ENCODE measurements at places on chromosomes 16 and 17.

GRCh38 chr16:68233835-68234187, 2.1 kb downstream of the ESRP2 start:
- DNase-seq: no peak

DNA sequence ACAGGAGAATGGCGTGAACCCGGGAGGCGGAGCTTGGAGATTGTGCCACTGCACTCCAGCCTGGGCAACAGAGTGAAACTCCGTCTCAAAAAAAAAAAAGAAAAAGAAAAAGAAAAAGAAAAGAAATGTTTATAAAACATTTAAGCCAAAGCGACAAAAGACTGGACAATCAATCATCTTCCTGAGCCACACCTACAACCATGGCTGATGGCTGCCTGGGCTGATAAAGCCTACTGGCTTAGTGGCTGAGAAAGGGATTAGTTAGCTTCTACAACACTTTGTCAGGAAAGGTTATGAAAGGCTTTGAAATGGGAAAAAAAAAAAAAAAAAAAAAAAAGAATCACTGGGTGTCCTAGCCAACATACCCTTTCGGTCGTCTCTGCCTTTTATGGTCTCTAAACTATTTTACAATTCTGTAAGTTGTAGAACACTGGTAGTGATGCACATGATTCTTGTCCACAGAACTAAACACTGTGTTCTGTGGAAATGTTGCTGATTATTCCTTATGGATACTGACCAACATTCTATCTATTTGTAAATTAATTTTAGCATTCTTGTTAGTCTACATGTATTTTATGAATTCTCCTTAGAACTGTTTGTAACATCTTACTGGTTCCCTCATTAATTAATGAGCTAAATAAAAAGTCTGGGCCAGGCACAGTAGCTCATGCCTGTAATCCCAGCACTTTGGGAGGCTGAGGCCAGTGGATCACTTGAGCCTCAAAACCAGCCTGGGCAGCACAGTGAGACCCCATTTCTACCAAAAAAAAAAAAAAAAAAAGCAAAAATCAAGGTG, 45.5 kb downstream of the ZZEF1 start:
- DNase-seq: no peak

DNA sequence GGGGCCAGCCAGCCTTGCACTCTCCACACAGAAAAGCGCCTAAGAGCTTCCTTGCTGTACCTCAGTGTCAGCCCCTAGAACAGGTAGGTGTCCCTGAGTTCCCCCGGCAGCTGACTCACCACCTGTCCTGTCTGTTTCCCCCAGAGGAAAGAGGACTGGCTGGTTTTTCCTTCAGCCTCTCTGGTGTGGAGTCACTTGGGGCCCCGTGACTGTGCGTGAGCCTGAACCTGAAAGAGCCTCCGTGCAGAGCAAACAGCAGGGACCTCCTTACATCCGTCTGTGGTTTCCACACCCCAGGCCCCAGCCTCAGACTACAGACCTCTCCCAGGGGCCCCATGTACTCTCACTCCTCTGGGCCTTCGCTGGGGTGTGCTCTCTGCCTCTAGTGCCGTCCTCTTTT, 87.8 kb downstream of the GNAO1 start:
- no peak for DNase-seq

GRCh38 chr16:28188085-28188916, 23.5 kb downstream of the XPO6 start:
- DNase-seq: no peak

GRCh38 chr16:68728523-68728922, 8.6 kb upstream of the CDH1 start:
- DNase-seq: no peak

GRCh38 chr17:27571563-27572352, 59.2 kb upstream of the LGALS9 start:
- no peak for DNase-seq

GRCh38 chr16:1472974-1473373, 1.9 kb downstream of the CLCN7 start:
- no peak for DNase-seq

- no peak for DNase-seq
Measured at GRCh38 chr17:41301916-41302901, at the start of gene KRTAP29-1. Gene KRTAP29-1 (minus strand): TSS chr17:41302851. CDS start chr17:41302851, 0 bp downstream.

- no peak for DNase-seq
Measured at GRCh38 chr17:56098746-56099145, 54.5 kb upstream of the ANKFN1 start.

DNA sequence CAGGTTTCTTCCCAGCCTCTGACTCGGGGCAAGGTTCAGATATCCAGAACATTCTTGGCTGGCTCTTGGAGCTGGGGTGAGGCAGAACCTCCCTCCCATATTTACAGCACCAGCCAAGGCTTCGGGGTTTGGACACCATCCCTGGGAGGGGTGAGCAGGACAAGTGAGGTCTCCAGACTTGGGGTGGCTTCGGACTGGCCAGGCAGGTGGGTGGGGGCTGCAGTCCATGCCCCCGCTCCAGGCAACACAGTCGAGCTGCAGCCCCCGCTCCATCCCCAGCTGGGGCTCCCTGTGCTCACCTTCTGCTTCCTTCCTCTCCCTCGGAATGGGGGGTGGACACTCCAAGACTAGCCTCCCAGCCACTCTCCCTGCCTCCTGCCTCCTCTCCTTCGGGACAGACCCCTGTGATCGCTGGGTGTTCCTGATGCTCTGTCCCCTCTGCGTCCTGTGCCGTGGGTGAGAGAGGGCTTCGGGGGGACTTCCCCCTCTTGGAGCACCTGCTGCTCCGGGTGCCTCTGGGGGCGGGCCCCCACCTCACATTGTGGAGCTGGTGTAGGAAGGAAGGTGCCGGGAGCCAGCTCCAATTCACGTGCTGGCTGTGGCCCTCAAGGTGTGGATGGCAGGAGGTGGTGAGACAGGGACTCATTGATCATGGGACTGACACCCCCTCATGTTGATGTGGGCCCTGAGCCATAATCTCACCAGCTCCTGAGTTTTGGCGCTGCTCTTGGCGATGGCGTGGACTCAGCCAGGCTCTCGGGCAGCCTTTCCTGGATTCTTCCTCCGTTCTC, 189.2 kb downstream of the SEC14L1 start:
- DNase-seq: no peak

- DNase-seq: no peak
Measured at GRCh38 chr17:27398691-27399090, 57.6 kb upstream of the KSR1 start.

GRCh38 chr16:22014271-22014873, 6.5 kb downstream of the MOSMO start:
- DNase-seq: no peak

Data from GOT3 (cell line).